ENCODE measurements at places on chromosomes 1 and 21.
A peak's percentile ranks its signal among the peaks of the same experiment; 100 is the strongest.

- no peak for DNase-seq
These were observed 147.5 kb downstream of the CYYR1 start for GRCh38 chr21:26425576-26425975.

DNA sequence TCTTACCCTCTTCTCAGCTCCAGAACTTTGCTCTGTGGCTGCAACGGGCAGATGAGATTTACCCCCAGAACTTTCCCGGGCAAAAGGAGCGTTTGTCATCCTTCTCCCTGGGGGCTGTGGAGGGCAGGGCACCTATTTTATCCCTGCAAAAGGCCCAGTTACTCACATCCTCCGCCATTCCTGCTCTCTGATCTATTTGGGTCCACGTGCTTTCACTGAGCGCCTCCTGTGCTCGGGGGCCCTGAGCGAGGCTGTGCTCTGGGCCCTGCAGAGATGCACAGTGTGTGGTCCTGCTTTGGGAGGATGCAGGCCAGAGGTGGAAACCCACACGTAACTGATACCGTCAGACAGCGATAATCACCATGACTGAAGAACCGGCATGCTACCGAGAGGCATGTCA, 2.4 kb upstream of the CSMD2 start:
- DNase-seq: no peak

DNA sequence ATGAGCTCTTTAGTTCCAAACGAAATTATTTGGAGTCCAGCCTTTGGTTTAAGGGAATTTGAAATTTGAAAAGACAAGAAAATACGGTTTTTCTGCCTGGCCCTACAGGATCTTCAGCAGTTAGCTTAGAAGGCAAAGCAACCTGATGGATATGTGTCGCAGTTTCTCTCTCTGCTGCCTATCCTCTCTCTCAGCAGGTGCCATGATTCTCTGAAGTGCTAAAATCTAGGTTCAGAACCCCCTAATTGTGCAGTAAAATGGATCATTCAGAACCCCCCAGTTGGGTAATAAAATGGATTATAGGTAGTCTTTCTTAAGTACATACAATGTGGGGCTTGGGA, 446 bp upstream of the DEPDC1 start:
- DNase-seq: no peak

DNA sequence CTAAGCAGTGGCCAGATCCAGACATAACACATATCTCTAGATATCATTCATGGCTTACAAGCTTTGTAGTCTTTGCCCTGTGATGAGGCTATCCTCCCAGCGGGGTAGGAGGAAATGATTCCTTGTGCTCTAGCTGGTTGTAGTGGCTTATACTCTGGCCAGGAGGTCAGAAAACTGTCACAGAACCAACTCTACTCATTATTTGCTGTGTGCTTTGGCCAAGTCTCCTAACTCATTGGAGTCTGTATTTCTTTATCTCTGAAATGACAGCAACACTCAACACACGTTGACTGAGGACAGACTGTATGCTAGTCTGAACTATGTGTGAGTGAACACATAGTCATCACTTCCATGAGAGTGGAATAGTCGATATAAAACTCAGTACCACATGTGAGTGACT, 116.7 kb upstream of the F3 start:
- no peak for DNase-seq

- no peak for DNase-seq
These were observed 50.6 kb upstream of the MRPS6 start for GRCh38 chr21:34022627-34023335.

GRCh38 chr1:230381049-230381467, 45.1 kb downstream of the PGBD5 start:
- DNase-seq: no peak

DNA sequence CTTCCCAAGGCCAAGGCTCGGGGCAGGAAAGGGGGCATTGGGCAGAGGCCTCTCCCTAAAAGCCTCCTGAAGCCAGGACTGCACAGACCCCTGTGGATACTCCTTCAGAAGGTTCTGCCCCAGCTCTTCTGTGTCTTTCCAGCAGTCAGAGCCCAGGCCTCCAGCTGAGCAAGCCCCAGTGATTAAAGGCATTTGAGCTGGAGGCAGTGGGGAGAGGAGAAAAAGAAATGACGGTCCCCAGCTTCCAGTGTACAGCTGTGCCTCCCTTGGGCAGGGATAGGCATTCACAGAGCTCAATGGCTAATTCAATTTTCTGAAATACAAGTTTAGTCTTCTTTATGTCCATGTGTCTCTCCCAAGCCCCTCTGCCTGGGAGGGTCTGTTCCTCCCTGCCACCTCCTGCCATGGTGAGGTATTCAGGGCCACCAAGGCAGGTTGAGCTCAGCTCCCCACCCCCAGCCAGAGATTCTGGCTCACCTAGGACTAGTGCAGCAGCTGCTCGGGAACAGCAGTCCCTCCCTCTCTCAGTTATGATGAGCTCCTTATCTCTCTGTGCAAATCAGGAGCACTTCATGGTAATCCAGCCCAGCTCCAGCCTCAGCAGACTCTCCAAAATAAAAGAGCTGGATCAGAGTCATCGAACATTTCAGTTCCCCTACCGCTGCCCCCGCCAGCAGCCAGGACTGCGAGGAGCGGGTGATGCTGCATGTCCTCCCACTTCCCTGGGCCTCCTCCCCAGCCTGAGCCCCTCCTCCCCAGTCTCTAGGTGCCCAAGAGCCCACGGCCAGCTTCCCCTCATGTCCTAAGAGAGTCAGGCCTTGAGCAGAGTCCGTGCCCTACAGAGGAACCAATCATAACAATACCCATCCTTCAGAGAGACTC, 208.4 kb upstream of the ZC3H12A start:
- no peak for DNase-seq

GRCh38 chr21:38404177-38404576, 94.1 kb downstream of the ERG start:
- DNase-seq: no peak

DNA sequence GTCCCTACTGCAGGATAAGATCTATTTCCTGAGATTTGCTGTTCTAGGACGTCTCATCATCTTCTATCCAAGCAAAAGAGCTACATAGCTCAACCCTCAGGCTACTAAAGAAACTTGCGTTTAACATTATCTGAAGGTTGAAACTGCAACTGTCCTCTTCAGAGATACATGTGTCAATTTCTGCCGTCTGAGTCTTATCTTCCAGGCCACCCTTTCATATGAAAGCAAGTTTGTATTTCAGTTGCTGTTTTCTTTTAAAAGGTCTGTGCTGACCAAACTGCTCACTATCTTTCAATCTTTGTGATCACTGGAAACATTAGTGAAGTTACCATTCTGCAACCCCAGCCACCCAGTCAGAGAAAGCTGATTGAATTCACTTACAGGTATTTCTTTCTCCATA, 108.6 kb upstream of the RAB3GAP2 start:
- no peak for DNase-seq

DNA sequence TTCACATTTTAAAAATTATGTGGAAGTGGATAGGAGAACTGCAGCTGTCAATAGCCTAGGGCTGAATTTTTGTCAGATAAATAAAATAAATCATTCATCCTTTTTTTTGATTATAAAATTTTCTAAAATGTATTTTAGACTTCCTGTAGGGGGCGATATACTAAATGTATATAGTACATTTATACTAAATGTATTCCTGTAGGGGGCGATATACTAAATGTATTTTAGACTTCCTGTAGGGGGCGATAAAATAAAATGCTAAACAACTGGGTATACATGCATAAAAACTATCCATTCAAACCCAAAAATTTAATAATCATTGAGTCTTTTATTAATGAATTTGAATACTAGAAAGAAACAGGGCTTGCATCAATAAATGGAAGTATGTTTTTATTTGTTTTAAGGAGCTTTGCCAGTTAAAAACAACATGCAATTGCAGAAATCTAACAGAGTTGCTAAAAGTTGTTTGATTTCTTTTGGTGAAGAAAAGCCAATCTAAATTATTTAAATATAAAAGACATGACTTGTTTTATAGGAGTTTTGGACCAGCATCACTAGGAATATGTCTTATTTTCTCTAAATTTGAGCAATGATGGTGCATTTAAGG, 31.4 kb downstream of the CLCA1 start:
- DNase-seq: no peak

- DNase-seq: peak; percentile 27
These were observed 129.4 kb downstream of the PPIAL4G start for GRCh38 chr1:148353461-148354283.

- DNase-seq: no peak
These were observed 353.7 kb upstream of the ESRRG start for GRCh38 chr1:217076902-217077301.

DNA sequence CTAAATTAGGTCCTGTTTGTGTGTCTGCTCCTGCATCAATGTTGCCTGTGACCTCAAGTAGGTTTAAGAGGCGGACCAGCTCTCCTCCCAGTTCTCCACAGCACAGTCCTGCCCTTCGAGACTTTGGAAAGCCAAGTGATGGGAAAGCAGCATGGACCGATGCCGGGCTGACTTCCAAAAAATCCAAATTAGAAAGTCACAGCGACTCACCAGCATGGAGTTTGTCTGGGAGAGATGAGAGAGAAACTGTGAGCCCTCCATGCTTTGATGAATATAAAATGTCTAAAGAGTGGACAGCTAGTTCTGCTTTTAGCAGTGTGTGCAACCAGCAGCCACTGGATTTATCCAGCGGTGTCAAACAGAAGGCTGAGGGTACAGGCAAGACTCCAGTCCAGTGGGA, 79.9 kb downstream of the PRDM2 start:
- no peak for DNase-seq

GRCh38 chr1:191615101-191615821, 543.0 kb upstream of the RGS18 start:
- DNase-seq: no peak

DNA sequence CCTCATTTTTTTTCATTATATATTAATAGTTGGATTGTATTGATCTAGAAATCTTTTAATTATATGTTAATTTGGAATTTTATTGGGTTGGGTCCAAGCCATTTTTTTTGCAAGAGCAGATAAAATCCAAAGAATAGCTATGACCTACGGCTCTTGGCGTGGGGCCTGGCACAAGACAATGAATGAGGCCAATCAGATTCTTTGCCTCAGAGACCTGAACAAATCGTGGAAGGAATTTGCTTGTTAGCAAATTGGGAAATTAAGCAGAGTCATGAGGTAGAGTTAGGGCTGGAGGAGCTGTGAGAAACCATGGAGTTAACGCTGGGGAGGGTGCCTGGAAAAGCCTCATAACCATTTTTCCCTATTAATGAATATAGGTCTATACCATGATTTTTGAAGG, 40.1 kb downstream of the CAMSAP2 start:
- DNase-seq: no peak

- DNase-seq: no peak
These were observed 547.2 kb downstream of the PLPP3 start for GRCh38 chr1:56032096-56032676.

GRCh38 chr1:205066141-205066818, 18.0 kb downstream of the TMEM81 start:
- no peak for DNase-seq

GRCh38 chr1:245583575-245584330, 429.0 kb downstream of the KIF26B start:
- no peak for DNase-seq

DNA sequence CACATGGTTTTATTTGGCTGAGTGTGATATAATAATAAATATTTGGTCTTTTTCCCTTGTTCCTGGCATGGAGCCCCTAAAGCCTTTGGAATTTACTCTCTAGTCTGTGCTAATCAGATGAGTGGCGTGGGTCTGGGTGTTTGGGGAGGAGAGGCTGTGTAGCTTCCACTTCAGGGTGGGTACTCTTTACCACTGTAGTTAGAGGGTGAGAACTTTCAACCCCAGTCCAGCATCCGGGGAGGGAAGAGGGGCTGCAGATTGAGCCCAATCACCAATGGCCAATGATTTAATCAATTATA, 20.0 kb downstream of the USP25 start:
- DNase-seq: no peak

DNA sequence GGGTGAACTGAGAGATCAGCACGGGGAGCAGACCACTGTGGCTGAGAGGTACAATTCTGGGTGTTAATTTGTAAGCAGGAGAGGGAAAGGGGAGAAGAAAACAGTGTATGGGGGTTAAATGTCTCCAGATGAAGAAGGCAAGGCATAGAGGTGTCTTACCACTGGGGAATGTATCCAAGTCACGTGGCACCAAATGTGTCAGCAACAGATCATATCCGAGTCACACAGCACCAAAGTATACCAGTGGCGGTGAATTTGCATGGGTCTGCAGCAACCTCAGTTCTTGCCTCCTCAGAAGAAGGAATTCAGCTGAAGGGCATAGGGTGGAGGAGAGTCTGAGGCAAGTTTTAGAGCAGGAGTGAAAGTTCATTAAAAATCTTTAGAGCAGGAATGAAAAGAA, 21.2 kb upstream of the SYCP1 start:
- DNase-seq: no peak

DNA sequence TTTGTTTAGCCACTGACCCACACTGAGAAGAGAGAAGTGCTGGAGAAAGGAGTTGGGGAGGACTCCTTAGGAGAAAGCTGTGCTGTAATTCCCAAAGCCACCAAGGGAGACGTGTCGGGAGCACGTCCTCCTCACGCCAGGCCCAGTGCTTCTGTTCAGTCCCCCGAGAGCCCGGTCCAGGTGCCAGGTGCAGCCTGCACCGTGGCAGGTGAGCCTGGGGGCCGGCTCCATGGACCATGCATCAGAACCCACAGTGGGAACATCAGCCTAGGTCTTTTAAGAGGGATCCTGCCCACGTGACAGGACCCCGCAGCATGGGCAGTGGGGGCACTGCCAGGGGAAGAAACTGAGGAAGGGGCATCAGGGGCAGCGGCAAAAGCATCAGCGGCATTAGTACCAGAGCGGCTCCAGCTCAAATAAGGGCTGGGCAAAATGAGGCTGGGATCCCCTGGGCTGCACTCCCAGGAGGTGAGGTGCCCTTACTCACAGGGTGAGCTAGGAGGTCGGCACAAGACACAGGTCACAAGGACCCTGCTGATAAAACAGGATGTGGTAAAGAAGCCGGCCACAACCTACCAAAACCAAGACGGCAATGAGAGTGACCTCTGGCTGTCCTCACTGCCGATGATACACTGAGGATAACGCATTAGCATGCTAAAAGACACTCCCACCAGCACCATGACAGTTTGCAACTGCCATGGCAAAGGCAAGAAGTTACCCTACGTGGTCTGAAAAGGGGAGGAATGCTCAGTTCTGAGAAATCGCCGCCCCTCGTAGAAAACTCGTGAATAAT, 24.6 kb upstream of the PRDM15 start:
- no peak for DNase-seq
